ENCODE measurements at places on chromosomes 3 and 15. TPM values are rescaled to one million over a fixed set of nuclear protein-coding genes. Genes with fewer than 3 reads are reported as not detected.

- H3K27me3 ChIP-seq, result no peaks in the 10 kb centered on the region
- H3K4me3 ChIP-seq, result no peak overlapping the region
- no peak overlapping the region for H3K27ac ChIP-seq
- no peaks in the 10 kb centered on the region for H3K36me3 ChIP-seq
- DNase-seq, result no peak
Measured at GRCh38 chr3:52155912-52156311, 1.7 kb upstream of the POC1A start.

DNA sequence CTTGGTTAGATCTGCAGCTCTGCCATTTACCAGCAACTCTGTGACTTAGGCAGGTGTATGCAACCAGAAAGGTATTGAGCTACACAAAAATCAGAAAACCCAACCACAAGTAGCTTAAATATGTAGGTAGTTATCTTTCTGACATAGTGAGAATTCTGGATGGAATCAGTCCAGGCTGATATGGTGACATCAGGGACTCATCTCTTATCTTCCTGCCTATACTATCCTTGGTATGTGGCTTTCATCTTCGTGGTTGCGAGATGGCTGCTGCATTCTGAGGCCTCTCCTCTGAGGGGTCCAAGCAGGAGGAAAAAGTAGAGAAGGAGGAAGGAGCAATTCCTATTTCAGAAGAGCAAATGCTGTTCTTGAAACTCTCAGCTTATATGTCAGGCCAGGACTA lies 40.0 kb downstream of the CTDSPL start:
- no peak overlapping the region for H3K27ac ChIP-seq
- H3K27me3 ChIP-seq, result no peaks in the 10 kb centered on the region
- no peaks in the 10 kb centered on the region for H3K4me1 ChIP-seq
- H3K36me3 ChIP-seq, result no peaks in the 10 kb centered on the region
- H3K4me3 ChIP-seq, result no peak overlapping the region

GRCh38 chr15:45871121-45871855 lies 236.5 kb downstream of the SQOR start:
- no peaks in the 10 kb centered on the region for H3K4me1 ChIP-seq
- H3K27ac ChIP-seq, result no peak overlapping the region
- no peak overlapping the region for H3K4me3 ChIP-seq
- no peak for DNase-seq

The HRG gene
- not detected for polyA plus RNA-seq

The SPATA12 gene
- polyA plus RNA-seq, result not detected
